ENCODE measurements at places on chromosomes 1 and 21. TPM values are rescaled to one million over a fixed set of nuclear protein-coding genes. Genes with fewer than 3 reads are reported as not detected.

GRCh38 chr1:2494323-2494693 lies 18.2 kb downstream of the PLCH2 start:
- H3K4me1 ChIP-seq: peaks cover 13% of the 10 kb centered on the region
- no peaks in the 10 kb centered on the region for H3K27me3 ChIP-seq
- DNase-seq: peak; percentile 84
- H3K27ac ChIP-seq: peak overlapping the region; percentile 23
- H3K4me3 ChIP-seq: peak overlapping the region; percentile 25
- H3K36me3 ChIP-seq: peaks cover 25% of the 10 kb centered on the region

GRCh38 chr21:41677671-41678015 lies 89.2 kb downstream of the RIPK4 start:
- peak; percentile 46 for DNase-seq
- no peaks in the 10 kb centered on the region for H3K36me3 ChIP-seq
- H3K4me1 ChIP-seq: peaks cover 24% of the 10 kb centered on the region
- H3K27ac ChIP-seq: peak overlapping the region; percentile 87
- no peak overlapping the region for H3K4me3 ChIP-seq

Gene GCSAML
- total RNA-seq: not detected

Gene A3GALT2
- not detected for total RNA-seq
